ENCODE measurements at places on chromosomes 2 and 18. TPM values are rescaled to one million over a fixed set of nuclear protein-coding genes. Genes with fewer than 3 reads are reported as not detected.

- DNase-seq = no peak
Observed at GRCh38 chr2:31980674-31981356, 30.0 kb downstream of the MEMO1 start.

- DNase-seq = no peak
Observed at GRCh38 chr2:20916604-20917286, 93.8 kb upstream of the LDAH start.

DNA sequence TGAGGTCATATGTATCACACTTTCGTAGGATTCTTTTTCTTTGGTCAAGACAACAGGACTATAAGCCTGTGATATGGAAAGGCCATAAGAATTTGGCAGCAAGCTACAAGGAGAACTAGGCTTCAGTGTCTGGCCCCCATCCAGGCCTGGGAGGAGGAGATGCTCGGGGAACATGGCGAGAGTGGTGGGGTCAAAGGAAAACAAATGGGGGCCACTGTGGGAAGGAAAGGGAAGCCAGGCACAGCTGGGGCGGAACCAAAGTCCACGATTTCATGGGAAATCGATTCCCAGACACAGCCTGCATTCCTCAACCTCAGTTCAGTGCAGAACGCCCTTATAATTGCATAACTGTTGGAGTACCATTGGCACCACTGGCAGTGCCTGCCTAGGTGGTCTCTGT is 58.2 kb downstream of the MBP start:
- no peak for DNase-seq

DNA sequence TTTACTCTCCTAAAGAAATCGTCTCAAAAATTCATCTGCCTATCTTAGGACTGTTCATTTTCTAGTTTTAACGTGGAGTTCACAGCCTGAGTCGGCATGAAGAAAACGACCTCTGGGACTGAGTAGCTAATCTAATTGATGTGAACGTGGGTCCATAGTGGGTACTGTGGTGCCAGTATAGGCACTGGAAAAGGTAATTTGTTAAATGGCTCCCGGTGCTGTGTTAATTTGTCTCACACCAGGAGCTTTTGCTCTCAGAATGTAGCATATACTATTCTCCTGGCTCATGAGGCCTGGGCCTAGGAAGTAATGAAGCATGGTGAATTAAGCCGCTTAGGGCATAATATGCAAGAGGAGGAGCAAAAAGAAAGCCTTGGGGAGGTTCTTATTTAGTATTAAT is 414.4 kb upstream of the NXPH2 start:
- DNase-seq = no peak

- DNase-seq = peak; percentile 92
Observed at GRCh38 chr2:238263204-238264071, 23.6 kb upstream of the HES6 start.

- no peak for DNase-seq
Observed at GRCh38 chr2:158509928-158510797, 53.4 kb downstream of the PKP4 start.

GRCh38 chr2:30417253-30417652 is 29.8 kb upstream of the LCLAT1 start:
- no peak for DNase-seq

- DNase-seq = no peak
Observed at GRCh38 chr2:47196046-47196445, 40.9 kb upstream of the STPG4 start.

DNA sequence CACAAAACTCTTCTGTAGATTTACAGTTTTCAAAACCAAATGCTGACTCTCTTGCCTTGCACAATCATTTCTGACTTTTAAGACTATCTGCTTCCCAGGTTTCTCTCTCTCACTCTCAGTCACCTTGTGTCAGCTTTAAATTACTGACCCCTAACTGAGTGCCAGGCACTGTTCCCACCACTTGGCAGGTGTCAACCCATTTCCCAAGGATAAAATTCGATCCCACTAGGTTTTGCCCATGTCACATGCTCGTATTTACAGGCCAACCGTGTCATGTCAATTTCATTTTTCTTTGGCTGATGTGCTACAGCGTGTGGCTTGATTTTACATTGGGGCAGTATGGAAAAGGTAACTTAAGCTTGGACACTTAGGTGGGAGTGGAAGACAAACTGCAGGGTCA is 26.1 kb upstream of the LMAN1 start:
- no peak for DNase-seq

DNA sequence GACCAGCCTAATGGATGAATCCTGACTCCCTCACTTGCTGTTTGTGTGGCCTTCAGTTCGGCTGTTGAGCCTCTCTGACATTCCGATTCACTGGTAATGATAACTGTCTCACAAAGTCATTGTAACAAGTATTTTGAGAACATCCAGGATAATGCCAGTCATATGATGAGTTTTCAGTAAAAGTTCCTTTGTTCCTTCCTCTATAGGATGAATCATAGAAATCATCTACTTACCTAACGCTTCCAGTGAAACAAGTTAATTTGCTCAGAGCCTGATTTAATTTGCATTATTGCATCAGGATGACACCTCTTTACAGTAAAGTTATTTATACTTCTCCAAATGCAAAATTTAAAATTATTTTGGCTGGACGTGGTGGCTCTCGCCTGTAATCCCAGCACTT is 32.0 kb downstream of the RAB31 start:
- no peak for DNase-seq

The MSTN gene
- not detected for total RNA-seq

Measured in activated CD4-positive, alpha-beta T cell treated with anti-CD3 and anti-CD28 coated beads, Interleukin-2, amount 10 ng/mL, durations not matched to agents 24 days and 14 days (primary cell).